Immature natural killer cell (primary cell): ENCODE measurements at places on chromosomes 12 and 14. TPM values are rescaled to one million over a fixed set of nuclear protein-coding genes. Genes with fewer than 3 reads are reported as not detected.

DNA sequence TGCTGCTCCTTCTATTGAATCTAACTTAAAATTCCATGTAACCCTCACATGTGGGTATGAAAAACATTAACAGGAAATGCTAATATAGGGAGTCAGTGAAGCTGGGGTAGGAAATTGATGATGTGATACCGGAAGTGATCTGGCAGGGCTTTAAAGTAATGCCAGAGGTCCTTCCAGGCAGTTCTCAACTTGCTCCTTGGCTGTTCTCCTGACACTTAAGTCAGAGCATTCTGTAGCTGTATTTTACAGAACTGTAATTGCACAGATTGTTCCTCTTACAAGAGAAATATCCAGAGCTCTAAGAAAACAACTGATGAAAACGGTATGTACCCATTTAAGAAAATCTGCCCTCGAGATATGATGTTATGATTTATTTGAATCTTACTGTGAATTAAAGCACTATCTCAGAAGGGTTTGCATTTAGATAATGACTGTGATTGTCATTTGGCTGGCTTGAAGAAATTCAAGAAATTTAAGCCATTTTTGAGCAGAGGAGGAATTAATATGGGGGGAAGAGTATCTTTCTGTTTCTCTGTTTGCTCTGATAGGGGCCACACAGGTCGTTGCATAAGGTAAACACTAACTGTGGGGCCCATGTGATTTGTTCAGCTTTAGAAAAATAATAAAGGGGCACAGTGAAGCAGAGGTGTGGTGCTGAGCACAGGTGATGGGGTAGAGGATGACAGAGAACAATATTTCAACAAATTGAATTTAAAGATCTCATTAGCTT lies 88.4 kb downstream of the BBS10 start:
- no peak for DNase-seq

- no peak for DNase-seq
Observed at GRCh38 chr12:114703060-114703493, 19.1 kb upstream of the TBX3 start.

Gene STXBP6
- polyA plus RNA-seq, result not detected

Gene LLPH
- polyA plus RNA-seq, result 34.9 TPM

DNA sequence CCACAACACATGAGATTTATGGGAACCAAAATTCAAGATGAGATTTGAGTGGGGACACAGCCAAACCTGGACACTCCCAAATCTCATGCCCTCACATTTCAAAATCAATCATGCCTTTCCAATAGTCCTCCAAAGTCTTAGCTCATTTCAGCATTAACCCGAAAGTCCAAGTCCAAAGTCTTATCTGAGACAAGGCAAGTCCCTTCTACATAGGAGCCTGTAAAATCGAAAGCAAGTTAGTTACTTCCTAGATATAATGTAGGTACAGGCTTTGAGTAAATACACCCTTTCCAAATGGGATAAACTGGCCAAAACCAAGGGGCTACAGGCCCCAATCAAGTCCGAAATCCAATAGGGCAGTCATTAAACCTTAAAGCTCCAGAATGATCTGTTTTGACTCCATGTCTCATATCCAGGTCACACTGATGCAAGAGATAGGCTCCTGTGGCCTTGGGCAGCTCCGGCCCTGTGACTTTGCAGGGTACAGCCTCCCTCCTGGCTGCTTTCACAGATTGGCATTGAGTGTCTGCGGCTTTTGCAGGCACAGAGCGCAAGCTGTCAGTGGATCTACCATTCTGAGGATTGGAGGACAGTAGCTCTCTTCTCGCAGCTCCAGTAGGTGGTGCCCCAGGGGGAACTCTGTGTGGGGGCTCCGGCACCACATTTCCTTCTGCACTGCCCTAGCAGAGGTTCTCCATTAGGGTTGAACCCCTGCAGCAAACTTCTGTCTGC lies 60.1 kb downstream of the LRIG3 start:
- DNase-seq, result no peak

GRCh38 chr14:69675877-69676416 lies 64.6 kb downstream of the SUSD6 start:
- DNase-seq, result no peak

GRCh38 chr12:52555577-52555976 lies 2.6 kb upstream of the KRT71 start:
- peak; percentile 68 for DNase-seq

DNA sequence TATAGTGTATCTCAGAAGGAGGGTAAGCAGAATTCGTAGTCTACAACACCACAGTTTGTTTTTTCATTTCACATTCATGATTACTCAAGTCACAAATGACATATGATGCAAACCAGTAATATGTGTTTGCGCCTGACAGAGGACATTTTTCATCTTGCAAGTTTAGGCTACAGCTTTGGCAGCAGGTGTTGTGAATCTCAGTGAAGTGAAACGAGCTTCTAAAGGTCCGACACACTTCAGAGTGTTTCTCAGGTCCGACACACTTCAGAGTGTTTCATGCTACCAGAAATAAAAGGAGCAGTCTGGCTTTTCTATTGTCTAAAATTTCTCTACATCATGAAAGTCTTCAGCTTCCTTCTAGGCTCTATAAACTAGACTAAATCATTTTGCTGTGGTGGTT lies 22.7 kb downstream of the CLEC14A start:
- DNase-seq, result no peak

DNA sequence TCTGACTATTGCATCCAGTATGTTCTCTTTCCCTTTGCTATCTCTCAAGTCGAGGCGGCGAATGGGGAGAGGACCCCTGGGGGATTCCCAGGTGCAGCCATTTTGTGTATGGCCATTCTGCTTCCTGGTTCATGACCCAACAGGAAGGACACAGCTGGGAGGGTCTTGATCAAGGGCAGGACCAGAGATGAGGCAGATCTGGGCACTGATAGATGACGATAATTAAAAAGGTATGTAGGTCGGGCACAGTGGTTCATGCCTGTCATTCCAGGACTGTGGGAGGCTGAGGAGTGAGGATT lies 73.9 kb downstream of the EID3 start:
- DNase-seq, result no peak

Gene FIGNL2
- not detected for polyA plus RNA-seq

Gene AMHR2
- 0.19 TPM for polyA plus RNA-seq

- no peak for DNase-seq
Observed at GRCh38 chr12:111074965-111075364, 154.6 kb upstream of the MYL2 start.

Gene ACSS3
- not detected for polyA plus RNA-seq

DNA sequence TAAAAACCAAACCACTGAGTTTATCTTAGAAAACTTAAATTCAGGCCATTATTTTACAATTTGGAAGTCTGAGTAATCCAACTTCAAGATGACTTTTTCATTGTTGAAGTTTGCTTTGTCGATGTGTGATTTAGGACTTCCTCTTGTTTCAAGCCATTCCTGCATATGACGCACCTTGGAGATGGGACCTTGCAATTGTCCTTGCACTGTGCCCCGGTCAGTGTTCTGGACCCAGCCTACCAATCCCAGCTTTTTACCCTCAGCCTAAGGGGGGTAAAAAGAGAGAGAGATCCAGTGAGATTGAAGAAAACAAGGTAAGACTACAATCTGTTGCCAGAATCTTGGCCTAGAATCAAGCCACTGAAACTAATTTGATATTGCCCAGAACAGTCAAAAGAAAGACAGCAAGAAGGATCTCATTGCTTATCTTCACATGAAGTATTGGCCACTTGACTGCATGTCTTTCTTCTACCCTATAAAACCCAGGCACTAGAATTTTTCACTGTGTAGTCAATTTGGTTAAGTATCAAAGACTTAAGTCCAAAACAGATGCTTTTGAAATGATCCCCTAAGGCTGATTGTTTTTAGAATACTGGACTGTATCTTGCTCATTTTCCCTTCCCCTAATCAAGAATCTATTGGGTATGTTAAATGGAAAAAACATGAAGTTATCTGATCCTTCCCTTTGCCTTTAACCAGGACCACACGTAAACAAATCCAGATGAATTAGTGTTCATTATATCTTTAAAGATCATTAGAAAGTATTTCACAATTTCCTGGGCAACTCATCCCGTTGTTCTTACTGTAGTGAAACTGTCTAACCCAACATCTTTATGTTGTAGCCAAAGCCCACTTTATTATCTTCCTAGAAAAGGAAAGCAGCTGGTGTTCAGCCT lies 2.4 kb upstream of the MLH3 start:
- DNase-seq, result no peak

Gene MYO1H
- not detected for polyA plus RNA-seq

Gene MARCHF9
- polyA plus RNA-seq, result 3.7 TPM

Gene KRT71
- not detected for polyA plus RNA-seq

Gene LTBR
- 2.8 TPM for polyA plus RNA-seq

- DNase-seq, result no peak
Observed at GRCh38 chr14:32865827-32866376, 72.8 kb upstream of the NPAS3 start.

- DNase-seq, result no peak
Observed at GRCh38 chr12:79624378-79624777, 66.4 kb downstream of the PAWR start.

GRCh38 chr14:58397156-58397555 lies 1.4 kb downstream of the TOMM20L start:
- no peak for DNase-seq

GRCh38 chr14:79571366-79571765 lies 639.9 kb downstream of the DIO2 start:
- no peak for DNase-seq

DNA sequence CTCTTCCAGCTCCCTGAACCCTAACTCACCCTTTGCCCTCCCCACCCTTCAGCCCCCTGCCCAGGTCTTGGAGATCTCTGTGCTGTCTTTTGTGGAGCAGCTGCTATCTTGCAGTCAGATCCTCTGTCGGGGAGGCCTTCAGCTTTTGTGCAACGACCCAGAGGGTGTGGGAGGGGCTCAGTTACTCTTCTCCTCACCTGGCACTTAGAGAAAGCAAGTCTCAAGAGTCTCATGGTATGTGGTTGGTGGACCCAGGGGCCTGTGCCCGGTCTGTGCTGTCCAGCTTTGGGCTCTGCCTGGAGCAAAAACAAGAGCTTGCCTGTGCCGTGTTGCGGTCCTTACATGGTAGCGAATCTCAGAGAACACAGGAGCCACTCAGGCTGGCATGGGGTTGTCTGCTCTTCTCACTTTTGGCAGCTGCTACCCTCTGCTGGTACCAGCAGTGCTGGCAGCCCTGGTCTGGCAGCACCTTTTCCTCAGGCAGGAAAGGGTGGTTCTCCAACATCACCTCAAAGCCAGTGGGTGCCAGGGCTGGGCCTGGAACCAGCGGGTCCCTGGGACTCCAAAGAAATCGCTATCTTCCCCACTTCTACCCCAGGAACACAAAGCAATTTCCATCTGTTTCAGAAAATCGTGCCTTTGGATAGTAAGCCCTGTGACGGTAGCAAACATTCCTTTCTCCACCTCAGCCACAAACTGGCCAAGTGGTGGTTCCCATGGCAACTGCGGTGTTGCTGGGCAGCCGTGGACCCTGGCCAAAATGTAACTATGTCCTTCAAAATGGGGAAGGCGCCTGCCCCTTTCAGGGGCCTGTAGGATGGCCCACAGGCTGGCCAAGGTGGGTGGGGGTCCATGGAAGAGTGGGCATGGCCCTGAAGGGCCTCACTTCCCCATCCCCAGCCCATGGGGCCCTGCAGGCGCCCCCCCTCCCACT lies 90.0 kb downstream of the RIN3 start:
- peak; percentile 64 for DNase-seq

- no peak for DNase-seq
Observed at GRCh38 chr14:95500201-95500681, 16.2 kb downstream of the SYNE3 start.

Gene OR11H12
- not detected for polyA plus RNA-seq

DNA sequence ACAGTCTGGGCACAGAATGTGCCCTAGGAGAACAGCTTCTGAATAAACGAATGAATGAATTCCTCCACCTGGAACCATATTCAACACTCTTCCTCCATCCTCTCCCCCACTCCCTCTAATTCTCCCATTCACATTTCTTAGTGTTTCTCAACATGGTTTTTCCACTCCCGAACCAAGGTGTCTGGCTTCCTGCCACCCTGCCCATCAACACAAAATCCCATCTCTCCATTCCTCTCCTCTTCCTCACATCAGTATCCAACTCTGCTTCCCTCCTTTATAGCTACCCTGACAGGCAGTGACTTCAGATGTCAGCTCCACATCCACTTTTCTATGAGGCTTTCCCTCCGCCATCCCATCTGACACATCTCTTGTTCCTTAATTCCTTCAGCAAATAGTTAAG lies 2.9 kb downstream of the TNFRSF1A start:
- no peak for DNase-seq

GRCh38 chr14:97945631-97946030 lies 1148.4 kb downstream of the VRK1 start:
- DNase-seq, result no peak

- no peak for DNase-seq
Observed at GRCh38 chr12:106345746-106346145, 11.8 kb upstream of the POLR3B start.

Gene BCL11B
- polyA plus RNA-seq, result 3.1 TPM

Gene UNC79
- not detected for polyA plus RNA-seq

Gene SMCO2
- not detected for polyA plus RNA-seq

GRCh38 chr12:61011767-61012423 lies 1248.3 kb upstream of the USP15 start:
- no peak for DNase-seq

Gene PZP
- polyA plus RNA-seq, result not detected

DNA sequence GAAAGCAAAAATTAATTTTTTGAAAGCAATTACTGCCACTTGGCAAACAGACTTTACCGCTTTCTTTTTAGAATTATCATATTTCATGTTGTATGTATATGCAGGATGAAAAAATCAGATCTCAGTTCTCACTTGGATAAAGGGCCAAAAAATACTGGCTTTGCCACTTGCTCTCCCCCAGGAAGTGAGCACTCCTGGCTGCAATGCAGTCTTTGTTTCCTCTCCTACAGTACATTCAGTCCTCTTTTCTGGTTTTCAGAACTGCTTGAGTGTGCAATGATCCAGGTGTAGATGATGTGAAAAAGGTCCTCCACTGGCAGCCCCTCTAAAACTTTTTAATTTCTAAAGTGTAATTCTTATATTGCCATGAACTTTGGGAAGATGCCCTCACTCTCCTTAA lies 183.4 kb downstream of the SLC25A21 start:
- DNase-seq, result no peak

GRCh38 chr12:120996133-120996746 lies 17.9 kb downstream of the HNF1A start:
- no peak for DNase-seq

GRCh38 chr12:67893022-67893580 lies 96.1 kb upstream of the IFNG-AS1 start:
- no peak for DNase-seq

Gene TSPAN19
- not detected for polyA plus RNA-seq

DNA sequence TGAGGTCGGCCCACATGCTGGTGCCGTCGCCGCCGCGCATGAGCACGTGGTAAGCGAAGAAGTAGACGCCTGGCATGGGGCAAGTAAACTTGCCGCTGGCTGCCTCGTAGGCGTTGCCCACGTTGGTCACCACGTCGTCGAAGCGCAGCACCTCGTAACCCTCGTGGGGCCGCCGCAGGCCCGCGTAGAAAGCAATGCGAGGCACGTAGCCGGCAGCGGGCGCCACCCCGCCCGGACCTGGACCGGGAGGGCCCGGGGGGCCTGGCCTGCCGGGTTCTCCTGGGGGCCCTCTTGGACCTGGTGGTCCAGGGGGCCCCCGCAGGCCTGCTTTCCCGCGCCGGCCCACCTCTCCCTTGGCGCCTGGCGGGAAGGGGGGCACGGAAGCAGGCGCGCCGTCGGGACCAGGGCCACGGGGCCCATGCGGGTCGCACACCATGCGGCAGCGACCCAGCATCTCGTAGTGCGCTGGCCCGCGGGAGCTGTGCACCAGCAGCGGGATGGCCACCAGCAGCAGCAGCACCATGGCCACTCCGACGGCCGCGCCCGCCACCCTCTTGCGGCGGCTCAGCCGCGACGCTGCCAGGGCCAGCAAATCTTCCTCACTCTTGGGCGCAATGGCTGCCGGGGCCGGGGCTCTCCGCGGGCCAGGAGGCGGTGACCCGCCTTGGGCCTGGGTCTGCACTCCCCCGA lies 888 bp downstream of the C1QL4 start:
- DNase-seq, result no peak

Gene FGFR1OP2
- polyA plus RNA-seq, result 70.7 TPM

Gene OR6C76
- polyA plus RNA-seq, result not detected
